ENCODE measurements at places on chromosomes 4 and X.

DNA sequence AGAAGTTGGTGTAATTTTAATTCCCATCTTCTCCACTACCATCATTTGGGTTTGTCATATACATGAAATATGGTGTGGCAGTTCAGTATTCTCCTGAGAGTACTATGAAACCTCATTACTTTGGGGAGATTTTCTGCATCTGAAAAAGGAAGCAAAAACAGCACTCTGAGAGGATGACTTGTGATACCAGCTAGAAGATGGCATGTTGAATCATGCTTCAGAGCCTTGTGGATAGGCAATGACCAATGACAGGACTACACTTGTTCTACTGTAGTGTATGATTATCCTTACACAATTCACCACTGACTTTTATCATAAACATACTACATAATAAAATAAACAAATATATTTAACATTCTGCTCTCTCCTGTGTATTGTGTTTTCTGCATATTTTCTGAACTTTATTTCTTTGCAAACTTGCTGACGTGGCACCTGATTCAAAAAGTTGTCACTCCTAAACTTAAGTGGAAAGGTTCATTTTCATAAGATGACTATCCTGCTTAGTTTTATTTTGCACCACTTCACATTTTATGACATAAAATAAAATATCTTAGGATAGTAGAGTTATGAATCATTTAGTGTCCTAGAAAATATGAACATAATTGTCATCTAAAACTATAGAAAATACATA is 991.3 kb downstream of the FSTL5 start:
- DNase-seq: no peak

- no peak for DNase-seq
Observed at GRCh38 chr4:171751538-171751937, 61.7 kb upstream of the GALNTL6 start.

DNA sequence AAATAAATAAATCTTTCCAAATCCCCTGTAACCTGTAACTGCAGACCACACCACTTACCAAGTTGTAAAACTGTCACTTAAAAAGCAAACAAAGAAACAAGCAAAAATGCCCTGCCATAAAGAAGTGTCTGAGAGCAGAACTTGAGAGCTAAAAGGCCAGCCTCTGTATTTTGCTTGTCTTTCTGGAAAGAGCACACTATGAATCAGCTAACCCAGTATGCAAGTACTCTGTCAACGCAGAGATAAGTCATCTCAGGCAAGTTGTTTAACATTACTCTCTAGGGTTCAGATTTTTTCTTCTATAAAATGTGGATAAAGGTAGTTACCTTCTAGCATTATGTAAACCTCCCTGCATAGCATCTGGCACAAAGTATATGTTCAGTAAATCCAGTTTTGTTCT is 134.8 kb downstream of the HS3ST1 start:
- no peak for DNase-seq

- DNase-seq: no peak
Observed at GRCh38 chrX:40282946-40283660, 185.3 kb upstream of the BCOR start.

DNA sequence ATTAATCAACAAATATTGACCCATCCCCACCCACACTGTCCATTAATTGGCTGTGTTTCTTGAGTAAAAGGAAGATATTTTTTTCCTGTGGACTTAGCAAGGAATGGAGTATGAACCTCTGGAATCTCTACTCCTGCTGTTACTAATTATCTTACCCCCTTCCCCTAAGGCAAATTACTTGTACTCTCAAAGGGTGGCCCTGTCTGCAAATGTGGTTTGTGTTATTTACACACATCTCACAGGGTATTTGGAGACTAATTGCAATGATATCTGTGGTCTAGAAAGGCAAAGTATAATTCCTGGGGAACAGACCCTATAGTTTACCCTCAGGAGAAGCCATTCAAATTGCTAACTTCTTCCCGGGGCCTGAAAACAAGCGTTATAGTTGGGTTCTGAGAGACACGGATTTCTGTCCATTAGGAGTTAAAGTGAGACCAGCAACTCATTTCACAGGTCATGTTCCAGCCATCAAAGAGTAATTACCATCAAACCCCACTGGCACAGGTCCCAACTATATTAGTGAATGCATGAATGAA is 133.0 kb upstream of the RASGEF1B start:
- DNase-seq: no peak

Data from HuH-7.5 (cell line).